CD4-positive, alpha-beta T cell treated with Interleukin-2 at 100 ng/mL for 4 hours (primary cell): ENCODE measurements at places on chromosomes 11 and 22.

GRCh38 chr11:130608287-130608686 is 159.8 kb downstream of the ADAMTS15 start:
- DNase-seq, result no peak

GRCh38 chr11:95148938-95149337 is 59.3 kb downstream of the ENDOD1 start:
- DNase-seq, result no peak

- no peak for DNase-seq
Observed at GRCh38 chr11:67311051-67311555, 7.8 kb downstream of the SSH3 start.

DNA sequence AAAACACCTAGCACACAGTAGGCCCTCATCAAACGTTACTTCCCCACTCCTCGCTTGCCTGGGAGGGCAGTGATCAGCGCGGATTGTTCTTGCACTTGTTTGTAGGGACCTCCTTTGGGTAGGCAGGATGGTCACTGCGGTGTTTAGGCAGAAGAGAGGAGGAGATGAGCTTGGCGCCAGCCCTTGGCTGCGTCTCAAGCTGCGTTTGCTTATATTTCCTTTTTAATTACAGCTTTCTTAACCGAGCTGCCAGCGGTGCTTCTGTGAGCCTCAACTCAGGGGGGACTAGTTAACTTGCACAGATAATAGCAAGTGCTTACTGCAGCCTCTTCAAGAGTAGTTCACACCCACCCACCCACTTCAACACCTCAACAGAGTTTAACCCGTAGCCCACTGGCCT is 15.1 kb downstream of the IFT27 start:
- no peak for DNase-seq
